ENCODE measurements at places on chromosomes 6 and 20. TPM values are rescaled to one million over a fixed set of nuclear protein-coding genes. Genes with fewer than 3 reads are reported as not detected.

DNA sequence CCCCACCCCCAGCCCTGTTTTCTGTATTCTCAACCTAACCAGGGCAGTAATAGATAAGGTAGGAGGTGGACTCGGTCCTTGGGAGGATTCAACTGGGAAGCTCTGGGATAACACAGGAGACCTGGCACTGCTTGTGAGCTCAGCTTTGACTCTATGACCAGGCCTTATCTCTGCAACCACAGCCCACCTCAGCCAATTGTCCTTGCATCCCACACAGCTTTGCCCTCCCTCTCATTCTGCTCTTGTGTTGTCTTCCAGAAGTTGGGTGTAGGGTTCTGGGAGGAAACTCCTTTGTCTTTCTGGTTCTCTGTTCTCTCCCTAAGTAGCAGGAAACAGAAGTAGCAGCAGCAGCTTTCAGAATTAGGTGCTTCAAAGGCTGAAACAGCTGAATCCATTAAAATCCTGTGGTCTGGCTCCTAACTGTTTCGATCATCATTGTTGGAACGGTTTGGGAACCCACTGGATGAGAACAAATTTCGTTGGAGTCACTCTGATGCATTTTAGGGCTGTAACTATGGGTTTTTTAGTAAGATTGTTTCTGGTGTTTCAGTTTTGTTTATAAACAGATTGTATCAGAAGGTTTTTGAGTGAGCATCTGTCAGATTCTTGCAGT lies 32.4 kb upstream of the SNX9 start:
- no peak overlapping the region for H3K4me3 ChIP-seq
- H3K4me1 ChIP-seq = no peaks in the 10 kb centered on the region
- H3K27ac ChIP-seq = no peak overlapping the region
- no peaks in the 10 kb centered on the region for H3K36me3 ChIP-seq

- peaks cover 22% of the 10 kb centered on the region for H3K36me3 ChIP-seq
- H3K27me3 ChIP-seq = no peaks in the 10 kb centered on the region
- H3K4me1 ChIP-seq = peaks cover 3% of the 10 kb centered on the region
- H3K27ac ChIP-seq = no peak overlapping the region
Observed at GRCh38 chr6:134170844-134171243, 118.4 kb upstream of the SLC2A12 start.

GRCh38 chr6:78580923-78581322 lies 286.4 kb upstream of the IRAK1BP1 start:
- no peaks in the 10 kb centered on the region for H3K4me1 ChIP-seq
- H3K27ac ChIP-seq = no peak overlapping the region
- H3K27me3 ChIP-seq = no peaks in the 10 kb centered on the region
- no peak overlapping the region for H3K4me3 ChIP-seq

DNA sequence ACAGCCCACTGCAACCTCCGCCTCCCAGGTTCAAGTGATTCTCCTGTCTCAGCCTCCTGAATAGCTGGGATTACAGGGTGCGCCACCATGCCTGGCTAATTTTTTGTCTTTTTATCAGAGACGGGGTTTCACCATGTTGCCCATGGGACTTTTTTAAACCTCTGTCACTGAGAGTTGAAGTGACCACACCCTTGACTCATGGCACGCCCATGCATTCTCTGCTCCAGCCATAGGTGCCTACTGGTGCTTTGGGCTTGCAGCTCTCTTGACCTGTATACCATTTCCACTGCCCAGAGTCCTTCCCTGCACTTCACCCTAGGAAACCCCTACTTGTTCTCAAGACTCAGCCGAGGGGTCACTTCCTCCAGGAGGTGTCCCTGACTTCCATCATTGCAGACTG lies 2.4 kb upstream of the SCRT2 start:
- H3K27ac ChIP-seq = no peak overlapping the region
- no peaks in the 10 kb centered on the region for H3K36me3 ChIP-seq
- no peaks in the 10 kb centered on the region for H3K27me3 ChIP-seq
- DNase-seq = no peak
- peaks cover 3% of the 10 kb centered on the region for H3K4me1 ChIP-seq

- DNase-seq = peak; percentile 96
- H3K36me3 ChIP-seq = no peaks in the 10 kb centered on the region
- peak within 1 kb of the TSS; percentile 8 for H3K27ac ChIP-seq
Observed at GRCh38 chr20:63653041-63653973, at the start of gene STMN3. TSS of gene STMN3 (minus strand) at chr20:63653424. CDS start at chr20:63653345, 79 bp downstream.

- peaks cover 6% of the 10 kb centered on the region for H3K36me3 ChIP-seq
- no peaks in the 10 kb centered on the region for H3K27me3 ChIP-seq
- H3K4me1 ChIP-seq = no peaks in the 10 kb centered on the region
- H3K4me3 ChIP-seq = no peak overlapping the region
- no peak for DNase-seq
Observed at GRCh38 chr6:35427851-35428321, 24.3 kb upstream of the FANCE start.

DNA sequence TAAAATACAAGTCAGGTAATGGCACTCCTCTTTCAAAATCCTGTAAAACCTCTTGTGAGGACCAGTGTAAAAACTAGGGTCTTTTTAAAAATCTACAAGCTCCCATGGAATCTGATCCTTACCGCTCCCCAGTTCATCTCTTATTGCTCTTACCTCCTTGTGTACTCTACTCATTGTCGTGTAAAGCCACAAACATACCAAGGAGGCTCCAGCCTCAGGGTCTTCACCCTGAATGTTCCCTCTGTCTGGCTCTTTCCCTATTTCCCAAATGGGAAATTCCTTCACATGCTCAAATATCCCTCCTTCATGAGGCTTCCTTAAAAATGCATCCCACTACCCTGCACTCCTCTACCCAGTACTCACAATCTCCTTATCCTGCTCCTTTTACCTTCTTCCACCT lies 67.1 kb downstream of the TASP1 start:
- H3K4me3 ChIP-seq = no peak overlapping the region
- H3K27me3 ChIP-seq = no peaks in the 10 kb centered on the region
- no peaks in the 10 kb centered on the region for H3K4me1 ChIP-seq
- no peak for DNase-seq
- peaks cover 7% of the 10 kb centered on the region for H3K36me3 ChIP-seq
- no peak overlapping the region for H3K27ac ChIP-seq

- DNase-seq = peak; percentile 82
- H3K4me1 ChIP-seq = no peaks in the 10 kb centered on the region
- H3K27me3 ChIP-seq = no peaks in the 10 kb centered on the region
- no peak overlapping the region for H3K4me3 ChIP-seq
Observed at GRCh38 chr20:45576995-45577394, 2.1 kb downstream of the WFDC8 start.

DNA sequence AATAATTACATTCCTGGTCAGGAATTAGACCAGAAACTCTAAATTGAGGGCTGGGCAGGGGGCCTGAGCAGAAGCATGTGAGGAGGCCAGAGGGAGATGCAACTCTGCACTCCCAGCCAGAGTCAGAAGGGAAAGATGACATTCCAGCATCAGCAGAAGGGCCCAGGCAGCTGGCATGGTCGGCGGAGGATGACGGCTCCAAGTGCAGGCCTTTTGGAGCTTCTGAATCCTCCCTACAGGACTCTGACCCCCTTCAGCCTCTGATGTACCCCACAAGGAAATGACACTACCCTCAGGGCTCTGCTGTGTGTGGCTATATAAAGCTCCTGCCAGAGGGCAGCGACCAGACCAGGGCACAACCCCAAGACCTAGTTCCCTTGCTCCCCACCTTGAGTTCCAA lies 1.9 kb downstream of the LRFN2 start:
- H3K4me1 ChIP-seq = peaks cover 6% of the 10 kb centered on the region
- DNase-seq = no peak
- H3K27me3 ChIP-seq = peaks cover 45% of the 10 kb centered on the region
- H3K36me3 ChIP-seq = no peaks in the 10 kb centered on the region
- H3K4me3 ChIP-seq = no peak overlapping the region

COL12A1 gene
- total RNA-seq = 75.7 TPM

GPR6 gene
- total RNA-seq = not detected

PAK5 gene
- total RNA-seq = 0.51 TPM

TPD52L1 gene
- total RNA-seq = 43.5 TPM

KCNG1 gene
- total RNA-seq = 0.54 TPM

CHD6 gene
- total RNA-seq = 32.5 TPM
